Activated gamma-delta T cell treated with Interleukin-2 at 50 U/mL for 16 hours (primary cell): ENCODE measurements at places on chromosomes 3 and 15.

DNA sequence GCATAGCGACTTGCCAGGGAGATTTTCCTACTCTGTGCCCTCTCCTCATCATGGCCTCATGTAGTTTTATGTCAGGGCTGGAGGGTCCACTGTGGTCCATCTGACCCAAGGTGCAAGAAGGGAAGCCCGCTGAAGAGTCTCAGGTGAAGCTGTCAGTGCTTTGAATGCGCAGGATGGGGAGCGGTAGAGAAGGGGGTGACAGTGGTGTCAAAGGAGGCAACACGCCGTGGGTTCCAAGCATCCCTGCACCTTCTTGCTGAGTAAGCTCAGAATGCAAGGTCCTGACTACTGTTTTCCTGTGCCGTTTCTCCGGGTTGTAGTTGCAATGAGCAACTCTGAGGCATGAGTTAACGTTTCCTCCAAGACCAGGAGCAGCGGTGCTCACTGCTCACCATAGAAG, 44.9 kb upstream of the RAB6B start:
- DNase-seq: no peak

DNA sequence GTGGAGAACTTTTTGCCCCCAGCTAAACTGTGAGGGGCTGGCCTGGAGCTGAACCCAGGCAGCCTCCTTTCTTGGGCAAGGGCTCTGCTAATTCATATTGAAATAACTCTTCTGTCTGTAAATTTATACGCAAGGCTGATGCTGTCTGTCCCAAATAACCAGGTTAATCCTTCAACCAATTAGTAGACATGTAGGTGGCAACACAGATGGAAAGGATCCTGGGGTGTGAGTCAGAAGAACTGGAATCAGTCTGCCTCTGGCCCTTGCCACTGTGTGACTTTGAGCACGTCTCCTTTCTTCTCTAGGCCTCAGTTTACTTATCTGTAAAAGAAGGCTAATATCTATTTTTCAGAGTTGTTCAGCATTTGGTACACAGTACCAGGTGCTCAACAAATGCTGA, 48.3 kb upstream of the IREB2 start:
- no peak for DNase-seq

GRCh38 chr3:78979028-78979427, 788.8 kb downstream of the ROBO1 start:
- DNase-seq: no peak

DNA sequence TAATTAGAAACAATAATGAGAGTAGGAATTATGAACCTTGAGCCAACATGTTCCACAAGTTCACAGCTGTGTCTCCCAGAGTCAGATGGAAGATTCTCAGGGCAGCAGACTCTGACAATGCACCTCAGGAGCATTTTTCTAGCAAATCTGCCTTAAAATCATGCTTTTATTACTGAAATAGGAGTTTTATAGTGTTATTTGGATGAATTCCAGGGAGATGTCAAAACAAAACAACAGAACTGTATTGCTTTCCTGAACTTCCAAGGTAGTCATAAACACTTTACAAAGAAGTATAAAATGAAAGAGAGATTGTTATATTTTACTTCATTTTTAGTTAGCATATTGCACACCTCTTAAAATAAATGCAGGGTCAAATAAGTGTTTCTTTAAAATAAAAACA, 77.0 kb downstream of the P3H2 start:
- DNase-seq: no peak

DNA sequence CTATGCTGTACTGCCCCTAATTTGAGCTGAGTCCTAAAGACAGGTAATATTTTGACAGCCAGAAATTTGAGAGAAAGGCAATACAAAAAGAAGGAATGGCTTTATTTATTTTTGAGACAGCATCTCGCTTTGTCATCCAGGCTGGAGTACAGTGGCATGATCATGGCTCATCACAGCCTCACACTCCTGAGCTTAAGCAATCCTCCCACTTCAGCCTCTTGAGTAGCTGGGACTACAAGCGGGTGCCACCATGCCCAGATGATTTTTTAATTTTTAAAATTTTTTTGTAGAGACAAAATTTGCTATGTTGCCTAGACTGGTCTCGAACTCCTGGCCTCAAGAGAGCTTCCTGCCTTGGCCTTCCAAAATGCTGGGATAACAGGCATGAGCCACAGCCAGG, 77.4 kb upstream of the SLC4A7 start:
- DNase-seq: no peak

DNA sequence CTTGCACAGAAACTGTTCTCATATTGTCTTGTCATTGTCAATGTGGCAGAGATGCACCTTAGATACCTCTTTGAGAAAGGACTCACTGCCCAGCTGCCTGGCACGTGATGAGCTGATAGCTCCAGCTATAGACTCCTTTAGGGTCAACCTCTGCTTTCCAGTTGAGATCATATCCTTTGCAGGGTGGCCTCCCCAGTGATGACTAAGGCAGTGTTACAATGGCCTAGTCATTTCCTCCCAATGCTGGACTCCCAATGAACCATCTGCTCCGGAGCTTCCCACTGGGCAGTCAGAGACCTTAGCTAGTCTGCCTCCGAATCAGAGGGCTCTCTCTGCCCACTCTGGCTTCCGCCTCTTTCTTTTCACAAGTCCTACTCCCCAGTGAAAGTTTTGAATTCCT, 79.5 kb downstream of the CHRD start:
- no peak for DNase-seq

- DNase-seq: no peak
These were observed 694 bp upstream of the EEFSEC start for GRCh38 chr3:128152419-128153155.

DNA sequence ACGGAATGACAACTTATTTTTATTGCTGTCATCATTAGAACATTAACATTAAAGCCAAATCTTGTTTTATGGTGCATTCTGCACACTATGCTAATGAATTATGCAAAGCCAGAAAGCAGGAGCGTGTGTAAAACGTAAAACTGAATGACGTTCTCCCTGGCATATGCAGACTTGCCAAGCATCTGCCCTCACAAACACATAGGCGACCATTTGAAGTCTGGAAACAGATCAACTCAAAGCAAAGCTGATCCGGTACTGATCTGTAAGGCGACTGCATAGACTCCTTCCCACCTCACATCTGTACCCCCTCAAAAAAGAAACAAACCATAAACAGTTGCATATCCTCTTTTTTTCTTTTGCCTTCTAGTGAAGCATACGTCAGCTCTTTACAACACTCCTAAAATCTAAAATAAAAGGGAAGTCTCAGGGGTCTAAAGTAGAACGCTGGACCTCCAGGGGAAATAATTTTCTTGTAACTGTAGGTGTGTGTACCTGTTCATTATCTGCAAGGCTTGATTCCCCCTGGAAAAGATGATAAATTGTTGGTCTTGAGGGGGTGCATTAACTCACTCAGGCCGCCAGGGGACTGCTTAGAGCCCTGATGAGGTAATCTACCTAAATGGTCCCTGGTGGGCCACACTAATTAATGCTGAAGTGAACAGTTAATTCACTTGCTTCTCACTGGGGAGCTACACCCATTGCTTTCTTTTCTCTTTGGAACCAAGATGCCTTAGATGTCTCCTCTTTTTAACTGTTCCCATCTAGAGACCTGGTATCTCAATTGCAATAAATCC, 231.4 kb downstream of the CDIN1 start:
- DNase-seq: no peak

DNA sequence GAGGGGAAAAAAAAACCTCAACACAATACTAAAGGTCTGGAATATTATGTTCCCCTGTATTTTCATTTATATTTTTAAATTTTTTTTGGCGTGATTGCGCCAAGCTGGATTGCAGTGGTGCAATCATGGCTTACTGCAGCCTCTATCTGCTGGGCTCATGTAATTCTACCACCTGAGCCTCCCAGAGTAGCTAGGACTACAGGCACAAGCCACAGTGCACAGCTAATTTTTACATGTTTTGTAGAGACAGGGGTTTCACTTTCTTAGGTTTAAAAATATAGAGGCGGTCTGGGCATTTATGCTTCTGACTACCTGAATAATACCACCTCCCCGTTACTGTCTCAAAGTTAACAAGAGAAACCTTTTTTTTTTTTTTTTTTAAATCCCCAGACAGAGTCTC, 51.1 kb upstream of the MAP4 start:
- no peak for DNase-seq

GRCh38 chr3:38711321-38711720, 61.8 kb upstream of the SCN5A start:
- no peak for DNase-seq

DNA sequence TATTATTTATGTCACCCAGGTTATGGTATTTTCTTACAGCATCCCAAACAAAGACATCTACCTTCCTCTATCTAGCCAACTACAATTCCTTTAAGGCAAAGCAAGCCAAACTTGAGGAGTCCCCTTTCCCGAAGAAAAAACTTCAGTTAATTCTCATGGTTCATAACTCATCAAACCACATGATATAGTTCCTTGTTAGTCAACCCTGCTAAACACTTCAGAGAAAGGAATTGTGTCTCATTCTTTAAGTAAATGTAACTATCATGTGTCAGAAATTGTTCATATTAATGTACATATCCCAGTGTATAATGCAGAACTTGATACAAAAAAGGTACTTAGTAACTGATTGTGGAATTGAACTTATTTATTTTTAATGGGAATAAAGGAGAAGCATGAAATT, 44.4 kb downstream of the ST3GAL6 start:
- no peak for DNase-seq

DNA sequence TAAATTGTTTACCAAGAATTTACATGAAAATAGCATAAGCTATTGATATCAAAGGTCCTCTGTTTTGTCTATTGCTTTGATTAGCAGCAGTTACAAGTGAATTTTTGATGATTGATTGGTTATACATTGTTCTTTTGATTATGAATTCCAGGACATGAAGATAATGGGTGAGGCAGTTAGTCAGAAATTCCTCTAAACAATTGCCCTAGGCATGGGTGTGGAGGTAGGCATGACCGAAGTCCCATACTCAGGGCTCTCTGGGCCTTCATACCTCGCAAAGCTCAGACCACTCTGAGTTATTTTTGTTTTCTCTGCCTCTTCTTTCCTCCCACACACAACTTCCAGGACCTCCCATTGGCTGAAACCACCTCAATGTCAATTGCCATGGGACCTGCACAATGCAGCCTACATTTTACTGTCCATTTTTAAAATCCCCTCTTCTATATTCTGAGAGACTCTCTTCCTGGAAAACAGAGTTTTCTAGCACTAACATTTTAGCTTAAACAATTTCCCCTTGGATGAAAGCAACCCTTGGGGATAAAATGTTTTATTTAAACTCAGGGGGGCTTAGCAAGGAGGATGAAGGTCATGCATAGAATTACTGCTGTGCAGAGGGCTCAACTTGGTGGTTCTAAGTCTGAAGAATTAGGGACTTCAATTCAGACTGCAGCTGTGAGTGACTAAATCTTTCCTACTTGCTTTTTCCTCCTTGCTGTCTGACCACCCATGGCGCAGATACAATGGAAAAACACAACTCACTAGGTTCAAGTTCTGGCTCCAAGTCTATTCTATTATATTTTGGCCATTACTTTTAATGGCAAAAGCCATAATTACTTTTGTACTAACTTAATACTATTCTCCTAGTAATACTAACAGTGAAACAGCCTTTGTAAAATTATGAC, 594.8 kb downstream of the NTRK3 start:
- no peak for DNase-seq

DNA sequence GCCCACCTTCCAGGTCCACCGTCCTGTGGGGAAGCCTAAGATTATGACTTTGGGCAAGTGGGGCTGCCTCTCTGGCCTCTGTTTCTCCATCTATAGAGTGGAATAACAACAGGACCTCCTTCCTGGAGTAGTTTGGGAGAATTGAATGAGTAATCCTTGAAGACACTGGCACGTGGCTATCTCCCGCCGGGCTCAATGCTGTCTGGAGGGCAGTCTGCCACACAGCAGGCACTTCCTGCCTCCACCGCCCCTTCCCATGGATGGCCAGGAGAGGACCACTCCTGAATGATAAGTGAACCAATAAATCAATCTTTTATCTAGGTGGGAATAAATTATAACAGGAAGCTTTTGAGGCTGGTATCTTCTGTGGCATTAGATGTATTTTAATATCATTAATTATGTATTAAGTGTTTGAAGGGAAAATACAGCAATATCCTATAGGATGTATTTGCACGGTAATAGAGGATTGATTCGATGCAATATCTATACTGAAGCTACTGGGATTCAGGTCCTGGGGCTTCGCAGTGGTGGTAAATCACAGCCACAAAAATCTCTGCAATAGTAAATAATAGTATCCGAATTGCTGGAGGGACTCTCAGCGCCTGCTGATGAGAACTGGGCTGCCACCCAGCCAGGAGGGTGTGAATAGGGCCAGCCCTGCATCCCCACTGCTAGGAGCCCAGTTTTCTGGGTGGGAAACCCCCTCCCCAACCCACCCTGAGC, 15.9 kb downstream of the MEGF11 start:
- DNase-seq: no peak

GRCh38 chr3:50203113-50203808, 1.8 kb upstream of the SLC38A3 start:
- DNase-seq: no peak

- DNase-seq: no peak
These were observed 264.7 kb upstream of the KCNH8 start for GRCh38 chr3:18883571-18883970.

DNA sequence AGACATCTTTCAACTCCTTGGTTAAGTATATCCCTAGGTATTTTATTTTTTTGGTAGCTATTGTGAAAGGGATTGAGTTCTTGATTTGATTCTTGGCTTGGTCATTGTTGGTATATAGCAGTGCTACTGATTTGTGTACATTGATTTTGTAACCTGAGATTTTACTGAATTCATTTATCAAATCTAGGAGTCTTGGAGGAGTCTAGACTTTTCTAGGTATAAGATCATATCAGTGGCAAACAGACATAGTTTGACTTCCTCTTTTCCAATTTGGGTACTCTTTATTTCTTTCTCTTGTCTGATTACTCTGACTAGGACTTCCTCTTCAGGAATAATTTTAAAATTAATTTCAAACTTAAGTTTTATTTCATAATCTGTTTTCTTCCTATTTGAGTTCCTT, 125.2 kb downstream of the OCA2 start:
- DNase-seq: no peak

DNA sequence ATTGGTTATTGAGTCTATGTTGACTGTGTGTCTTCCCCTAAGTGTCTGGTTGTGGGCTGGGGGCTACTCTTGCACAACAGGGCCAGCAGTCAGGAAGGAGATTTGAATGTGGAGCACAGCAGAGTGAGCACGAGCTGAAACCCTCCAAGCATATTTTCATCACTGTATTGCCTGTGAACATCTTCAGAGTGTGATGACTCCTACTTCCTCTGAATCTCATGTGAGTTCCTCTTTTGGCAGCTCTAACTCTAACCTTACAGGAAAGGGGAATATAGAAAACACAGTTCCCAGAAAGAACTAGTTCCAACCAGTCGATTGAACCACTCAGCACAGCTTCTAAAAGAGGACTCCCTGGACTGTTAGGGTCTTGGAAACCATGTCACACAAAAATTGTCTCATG, 211.6 kb downstream of the RAP2B start:
- no peak for DNase-seq

- no peak for DNase-seq
These were observed 14.9 kb downstream of the HDGFL3 start for GRCh38 chr15:83192742-83193141.

- DNase-seq: peak; percentile 49
These were observed 182.4 kb downstream of the SHQ1 start for GRCh38 chr3:72665701-72666446.
